ENCODE measurements at places on chromosomes 11 and 22. TPM values are rescaled to one million over a fixed set of nuclear protein-coding genes. Genes with fewer than 3 reads are reported as not detected.

CRYBA4 gene
- not detected for total RNA-seq

KCNC1 gene
- total RNA-seq = 0.08 TPM

OR52E2 gene
- total RNA-seq = not detected

RASSF10 gene
- 0.75 TPM for total RNA-seq

MAPK1 gene
- 46.9 TPM for total RNA-seq

IRAG1 gene
- 0.04 TPM for total RNA-seq

F2 gene
- total RNA-seq = 2.1 TPM

KRTAP5-9 gene
- not detected for total RNA-seq

DERL3 gene
- total RNA-seq = 0.81 TPM

FAU gene
- 861 TPM for total RNA-seq

CEP126 gene
- 2.8 TPM for total RNA-seq
